Activated CD4-positive, alpha-beta memory T cell treated with anti-CD3 and anti-CD28 coated beads for 36 hours (primary cell): ENCODE measurements at places on chromosomes 7 and 10. TPM values are rescaled to one million over a fixed set of nuclear protein-coding genes. Genes with fewer than 3 reads are reported as not detected.

The PRSS37 gene
- total RNA-seq = not detected

The RARRES2 gene
- not detected for total RNA-seq

The TAS2R5 gene
- 1.3 TPM for total RNA-seq

The LMOD2 gene
- not detected for total RNA-seq

The TNS3 gene
- 0.31 TPM for total RNA-seq

The TMEM196 gene
- not detected for total RNA-seq

The BAG3 gene
- total RNA-seq = 28.1 TPM

The PNLIPRP3 gene
- not detected for total RNA-seq

The ZSWIM8 gene
- 45.1 TPM for total RNA-seq

The TMEM139 gene
- 0.70 TPM for total RNA-seq

The MAGI2 gene
- 0.17 TPM for total RNA-seq

The NUB1 gene
- 48.6 TPM for total RNA-seq

The ZFYVE27 gene
- 20.9 TPM for total RNA-seq

The SPDYE5 gene
- not detected for total RNA-seq

The PLEKHS1 gene
- not detected for total RNA-seq

The TMEM270 gene
- total RNA-seq = not detected

The TMEM26 gene
- total RNA-seq = not detected

The NPSR1 gene
- total RNA-seq = not detected

The FANK1 gene
- 0.50 TPM for total RNA-seq

The EN2 gene
- total RNA-seq = not detected

The PSD gene
- total RNA-seq = 4.4 TPM

The STEAP4 gene
- total RNA-seq = not detected

The UNCX gene
- not detected for total RNA-seq

The JCAD gene
- total RNA-seq = not detected

The TLL2 gene
- not detected for total RNA-seq

The CELF2 gene
- 109 TPM for total RNA-seq

The TRIP6 gene
- total RNA-seq = 25.9 TPM
